ENCODE measurements at places on chromosomes 12 and 14.

GRCh38 chr12:10131111-10131690, 1.2 kb upstream of the CLEC7A start:
- no peak for DNase-seq

- DNase-seq: no peak
Measured at GRCh38 chr14:92783813-92784431, 10.2 kb upstream of the GOLGA5 start.

DNA sequence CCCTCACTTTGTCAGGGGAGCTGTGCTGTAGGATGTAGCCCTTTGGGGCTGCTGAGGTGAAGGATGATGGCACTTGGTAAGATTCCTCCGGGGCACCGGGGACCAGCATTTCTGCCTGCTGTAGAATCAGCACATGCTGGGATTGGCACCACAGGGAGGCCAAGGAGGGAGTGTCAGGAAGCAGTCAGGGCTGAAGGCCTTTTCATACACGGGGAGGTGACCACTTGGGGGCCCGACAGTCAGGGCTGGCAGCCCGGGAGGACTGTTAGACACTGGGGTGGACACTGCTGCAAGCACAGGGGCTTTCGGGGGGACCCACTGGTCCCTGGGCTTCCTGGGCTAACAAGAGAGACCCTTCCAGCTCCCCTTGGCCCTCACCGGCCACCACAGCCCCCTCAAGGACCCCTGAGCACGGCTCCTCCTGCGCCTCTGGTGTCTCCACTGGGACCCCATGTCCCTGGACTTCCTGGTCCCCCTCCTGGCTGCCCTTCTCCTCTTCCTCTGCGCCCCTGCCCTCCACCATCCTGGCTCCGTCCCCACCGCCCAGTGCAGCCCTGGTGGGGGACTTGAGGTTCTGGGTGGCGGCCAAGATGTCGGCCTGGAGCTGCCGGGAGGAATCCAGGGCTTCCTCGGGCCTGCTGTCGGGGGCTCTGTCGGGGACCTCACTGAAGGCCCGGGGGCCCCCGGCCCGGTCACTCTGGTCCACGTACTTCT, 6.5 kb downstream of the TMEM119 start:
- no peak for DNase-seq

DNA sequence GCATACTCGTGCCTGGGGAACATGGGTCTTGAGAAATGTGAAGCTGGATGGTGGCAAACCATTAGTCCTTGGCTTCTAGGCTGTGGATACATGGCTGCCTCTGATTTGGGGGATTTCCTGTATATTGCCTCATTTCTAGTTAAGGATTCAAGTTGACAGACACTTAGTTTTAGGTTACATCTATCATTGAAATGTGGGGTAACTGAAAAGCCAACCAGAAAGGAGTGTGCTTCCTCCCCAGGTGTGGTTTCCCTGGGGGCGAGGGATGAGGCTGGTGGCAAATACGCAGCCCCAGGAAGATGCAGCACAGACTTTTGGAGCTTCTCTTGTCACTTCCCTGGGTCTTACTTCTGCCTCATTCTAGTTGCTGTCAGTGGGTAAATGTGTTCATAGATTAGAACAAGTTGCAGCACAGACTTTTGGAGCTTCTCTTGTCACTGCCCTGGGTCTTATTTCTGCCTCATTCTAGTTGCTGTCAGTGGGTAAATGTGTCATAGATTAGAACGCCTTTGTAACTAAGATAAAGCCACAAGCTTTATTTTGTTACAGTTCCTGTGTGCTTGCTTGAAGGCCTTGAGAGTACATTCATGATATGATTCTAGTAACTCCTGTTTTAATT, 85.1 kb downstream of the BORCS5 start:
- no peak for DNase-seq

DNA sequence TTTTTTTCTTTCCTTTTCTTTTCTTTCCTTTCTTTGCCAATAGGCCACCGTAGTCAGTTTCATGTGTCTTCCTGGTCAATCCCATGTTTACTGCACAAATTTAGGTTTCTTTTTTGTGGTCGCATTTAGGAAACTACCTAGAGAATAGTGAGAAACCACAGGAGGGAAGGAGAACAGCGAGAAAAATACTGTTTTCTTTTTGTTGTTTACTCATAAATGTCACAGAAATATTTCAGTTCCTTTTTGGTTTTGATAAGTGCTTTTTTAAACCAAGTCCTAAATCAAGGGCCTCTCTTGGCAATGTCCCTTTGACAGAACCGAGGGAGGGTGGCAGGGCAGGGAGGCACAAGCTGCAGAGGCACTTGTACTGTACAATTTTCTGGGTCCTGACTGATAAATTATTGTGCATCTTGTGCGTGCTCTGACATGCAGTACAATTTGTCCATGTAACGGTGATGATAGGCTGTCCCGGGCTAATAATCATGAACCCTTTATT, 326.1 kb downstream of the CACNA1C start:
- no peak for DNase-seq

DNA sequence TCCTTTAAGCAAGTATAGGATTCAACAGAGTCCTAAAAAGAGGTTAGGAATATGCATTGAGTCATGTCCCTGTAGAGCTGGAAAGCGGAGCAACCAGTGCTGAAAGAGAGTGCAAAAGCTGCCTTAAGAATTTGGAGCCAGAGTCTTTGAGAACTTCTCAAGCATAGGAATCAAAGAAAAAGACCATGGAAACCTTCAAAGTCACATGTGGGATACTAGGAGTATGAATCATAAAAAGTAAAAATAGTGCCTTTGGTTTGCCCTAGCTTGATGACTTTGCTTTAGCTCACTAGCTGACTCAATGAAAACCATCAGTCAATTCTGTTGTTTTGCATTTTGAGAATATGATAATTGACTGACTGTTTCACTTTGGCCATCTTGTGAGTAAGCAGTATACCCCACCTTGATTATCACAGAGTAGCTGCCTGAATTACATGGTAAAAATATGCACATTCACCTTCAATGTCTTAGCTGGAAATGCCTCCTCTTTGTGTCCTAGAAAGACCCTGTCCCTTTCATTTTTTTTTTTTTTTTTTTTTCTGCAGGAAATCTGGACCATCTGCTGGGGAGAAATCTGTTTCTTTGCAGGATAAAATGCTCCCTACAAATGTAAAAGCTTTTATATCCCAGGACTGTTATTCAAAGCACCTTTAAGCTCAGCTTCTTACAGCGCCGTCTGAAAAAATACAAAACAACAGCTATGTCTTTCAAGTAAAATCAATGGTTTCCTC, 248.6 kb upstream of the KRR1 start:
- no peak for DNase-seq

- DNase-seq: no peak
Measured at GRCh38 chr14:64956697-64957406, 14.3 kb upstream of the GPX2 start.

DNA sequence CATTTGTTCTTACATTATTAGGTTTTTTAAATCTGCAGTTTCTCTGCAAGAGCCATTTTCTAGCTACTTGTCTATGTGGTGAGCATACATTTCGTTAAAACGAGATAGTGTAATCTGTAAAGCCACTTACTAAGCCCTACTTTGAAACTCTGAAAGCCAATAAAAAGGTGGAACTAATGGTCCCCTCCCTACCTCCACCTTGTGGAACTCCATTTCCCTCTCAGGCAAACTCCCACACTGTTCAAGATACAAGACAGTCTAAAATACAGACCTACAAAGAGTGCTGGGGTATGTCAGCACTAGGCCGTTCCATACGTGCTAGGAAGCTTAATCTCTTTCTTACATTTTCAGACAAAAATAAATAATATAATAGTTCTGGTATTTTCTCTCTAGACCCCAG, 74.1 kb downstream of the DUSP6 start:
- no peak for DNase-seq

DNA sequence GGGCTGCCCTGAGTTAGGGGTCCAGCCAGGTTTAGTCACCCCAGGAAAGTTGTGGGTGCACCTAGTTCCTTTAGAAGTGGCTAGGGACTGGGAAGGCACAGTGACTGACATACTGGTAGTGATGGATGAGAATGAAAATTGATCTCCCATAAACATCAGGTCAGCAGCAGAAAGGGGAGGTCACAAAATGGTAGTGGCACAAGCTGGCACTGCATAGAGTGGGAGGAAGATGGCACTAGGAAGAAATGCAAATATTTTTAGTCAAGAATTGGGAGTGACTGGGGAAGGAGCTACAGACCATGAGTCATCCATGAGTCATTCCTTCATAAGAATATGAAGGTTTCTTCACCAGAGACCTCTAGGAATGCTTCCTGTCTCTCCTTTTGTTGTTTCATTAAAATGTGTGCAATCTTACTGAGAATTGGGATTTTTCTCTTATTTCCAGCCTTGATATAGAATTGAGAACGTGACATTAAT, 198.3 kb upstream of the AMIGO2 start:
- DNase-seq: no peak

GRCh38 chr12:107929436-107929835, 154.9 kb downstream of the ASCL4 start:
- DNase-seq: no peak

DNA sequence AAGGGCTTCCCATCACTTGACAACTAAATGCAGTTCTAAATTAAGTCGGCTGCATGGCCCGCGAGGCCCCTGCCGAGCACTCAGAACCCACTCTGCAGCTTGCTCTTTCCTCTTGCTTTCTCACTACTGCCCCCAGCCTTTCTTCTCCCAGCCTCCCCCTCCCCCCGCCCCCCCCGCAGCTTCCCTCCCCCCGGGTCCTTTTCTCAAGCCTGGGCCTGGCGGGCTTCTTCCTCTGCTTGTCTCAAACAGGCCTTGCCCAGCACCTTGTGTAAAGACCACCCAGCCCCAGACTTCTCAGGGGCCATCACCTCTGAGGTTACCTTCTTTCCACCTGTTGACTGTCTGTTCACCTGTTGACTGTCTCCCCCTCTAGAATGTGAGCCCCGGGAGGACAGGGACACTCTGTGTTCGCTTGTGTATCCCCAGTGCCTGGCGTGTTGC, 1.1 kb downstream of the CYP46A1 start:
- DNase-seq: no peak

GRCh38 chr14:57755018-57755521, 110.8 kb downstream of the SLC35F4 start:
- no peak for DNase-seq

- no peak for DNase-seq
Measured at GRCh38 chr14:53375599-53375998, 222.5 kb upstream of the DDHD1 start.

- DNase-seq: no peak
Measured at GRCh38 chr12:879641-880040, 69.9 kb downstream of the RAD52 start.

GRCh38 chr12:31005256-31005943, 68.3 kb upstream of the DDX11 start:
- no peak for DNase-seq

- no peak for DNase-seq
Measured at GRCh38 chr14:72518809-72519377, 375.0 kb downstream of the DPF3 start.

DNA sequence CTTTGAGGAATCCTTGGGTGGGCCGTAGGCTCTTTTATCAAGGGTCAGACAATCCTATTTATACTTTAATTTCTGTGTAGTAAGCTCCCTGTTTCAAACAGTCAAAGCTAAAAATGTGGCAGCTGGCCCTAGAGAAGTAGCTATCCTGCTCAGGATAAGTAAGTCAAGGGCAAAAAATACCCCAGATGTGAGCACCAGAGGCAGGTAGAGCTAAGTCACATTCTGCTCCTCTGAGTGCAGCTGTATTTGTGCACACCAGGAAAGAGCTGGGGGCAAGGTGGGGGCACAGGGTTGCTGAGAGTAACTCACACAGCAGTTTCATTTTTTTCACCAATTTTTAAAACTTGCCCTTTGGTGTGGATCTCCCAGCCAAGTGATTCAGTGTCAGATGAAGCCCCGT, 5.3 kb downstream of the ETV6 start:
- DNase-seq: no peak

DNA sequence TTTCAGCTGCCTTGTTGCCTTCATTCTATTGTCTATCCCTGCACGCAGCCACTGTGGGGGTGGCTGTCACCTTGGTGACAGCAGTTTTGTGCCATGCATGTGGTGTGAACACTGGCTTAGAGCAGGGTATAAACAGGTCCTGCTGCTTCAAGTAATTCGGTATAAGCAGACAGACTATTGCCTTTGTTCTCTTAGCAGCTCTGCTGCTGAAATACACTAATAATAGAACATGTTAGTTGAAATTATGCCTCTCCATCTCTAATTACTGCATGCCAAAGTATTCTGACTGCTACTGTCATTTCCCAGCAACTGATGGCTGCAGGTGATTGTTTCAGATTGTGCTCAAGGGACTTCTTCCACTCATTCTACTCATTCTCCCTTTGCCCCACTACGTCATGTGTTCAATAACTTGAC, 34.6 kb downstream of the PTPRO start:
- DNase-seq: no peak

- no peak for DNase-seq
Measured at GRCh38 chr14:75022655-75023054, 19.9 kb downstream of the EIF2B2 start.

DNA sequence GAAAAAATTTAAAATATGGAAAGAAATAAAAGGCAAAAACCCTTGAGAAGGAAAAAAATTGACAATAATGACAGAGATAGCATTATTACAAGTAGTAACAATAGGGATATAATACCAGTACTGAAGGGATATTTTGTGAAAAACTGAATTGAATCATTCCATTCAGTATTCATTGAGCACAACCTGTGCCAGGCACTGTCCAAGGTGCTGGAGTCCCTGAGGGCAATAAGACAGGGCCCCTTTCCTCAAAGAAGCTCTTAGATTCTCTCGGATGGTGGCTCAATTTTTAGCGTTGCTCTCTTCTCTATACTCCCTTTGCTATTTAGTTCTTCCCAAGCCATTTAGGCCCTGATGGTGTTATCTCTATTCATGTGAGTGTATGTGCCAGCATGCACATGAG, 34.3 kb upstream of the GAS2L3 start:
- no peak for DNase-seq

GRCh38 chr12:2686280-2686646, 108.5 kb upstream of the FKBP4 start:
- DNase-seq: no peak

DNA sequence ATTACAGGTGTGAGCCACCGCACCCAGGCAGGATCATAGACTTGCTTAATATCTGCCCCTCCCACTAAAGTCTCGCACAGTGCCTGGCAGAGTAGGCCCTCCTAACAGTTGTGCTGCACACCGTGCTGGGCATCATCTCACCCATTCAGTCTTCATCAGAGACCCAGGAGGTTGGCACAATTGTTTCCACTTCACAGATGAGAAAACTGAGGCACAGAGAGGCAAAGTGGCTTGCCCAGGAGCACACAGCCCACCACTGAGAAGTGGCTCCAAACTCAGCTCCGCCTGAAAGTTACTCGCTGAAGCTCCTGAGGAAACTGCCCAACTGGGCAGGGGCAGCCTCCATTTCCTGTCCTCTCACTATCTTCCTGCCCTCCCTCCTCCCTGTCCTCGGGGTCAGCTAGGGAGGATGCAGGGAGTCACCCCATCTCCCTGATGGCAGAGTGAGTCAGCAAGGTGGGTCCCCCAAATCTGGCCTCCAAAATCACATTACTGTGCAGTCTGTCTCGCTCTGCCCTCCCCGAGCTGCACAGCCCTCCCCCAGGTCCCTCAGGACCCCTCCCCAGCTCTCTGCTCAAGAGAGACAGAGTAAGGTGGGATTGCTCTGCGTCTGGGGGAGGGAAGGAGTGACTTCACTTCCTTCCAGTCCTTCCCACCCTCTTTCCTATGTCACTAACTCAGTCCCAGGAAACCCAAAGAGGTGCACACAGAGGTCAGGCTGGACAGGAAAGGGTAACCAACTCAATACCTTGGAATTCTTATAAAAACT, 5.7 kb downstream of the SLC8B1 start:
- no peak for DNase-seq

GRCh38 chr12:92244036-92244435, 98.4 kb upstream of the BTG1 start:
- DNase-seq: no peak

Data from stimulated activated CD4-positive, alpha-beta T cell treated with anti-CD3 and anti-CD28 coated beads, Interleukin-15, amount 100 ng/mL, for 1 hour (primary cell).